ENCODE measurements at places on chromosomes 4 and X.

DNA sequence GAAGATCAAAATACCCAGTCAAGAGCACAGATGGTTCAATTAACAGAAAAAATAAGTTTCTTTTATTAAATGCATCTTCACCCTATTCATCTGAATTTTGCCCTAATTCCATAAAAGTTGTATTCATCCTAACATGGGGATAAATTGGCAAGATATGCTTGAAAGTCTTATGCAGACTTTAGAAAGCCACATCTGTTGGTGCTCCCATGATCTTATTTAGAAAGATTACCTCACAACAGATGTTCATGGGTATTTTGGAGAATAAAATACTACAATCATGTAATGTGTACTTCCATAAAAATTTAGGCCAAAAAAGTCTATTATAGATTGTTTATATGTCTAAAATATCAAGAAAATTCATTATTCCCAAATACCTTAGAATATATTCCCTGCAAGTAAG is 510.3 kb downstream of the TECRL start:
- DNase-seq = no peak

- DNase-seq = no peak
Measured at GRCh38 chr4:88275516-88275915, 8.8 kb downstream of the PPM1K start.

DNA sequence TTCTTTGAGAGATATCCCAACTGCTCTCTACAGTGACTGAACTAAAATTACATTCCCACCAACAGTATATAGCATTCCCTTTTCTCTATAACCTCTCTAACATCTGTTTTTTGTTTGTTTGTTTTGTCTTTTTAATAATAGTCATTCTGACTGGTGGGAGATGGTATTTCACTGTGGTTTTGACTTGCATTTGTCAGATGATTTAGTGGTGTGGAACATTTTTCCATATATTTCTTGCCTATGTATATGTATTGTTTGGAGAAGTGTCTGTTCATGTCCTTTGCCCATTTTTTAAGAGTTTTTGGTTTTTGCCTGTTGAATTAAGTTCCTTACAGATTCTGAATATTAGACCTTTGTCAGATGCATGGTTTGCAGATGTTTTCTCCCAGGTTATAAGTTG is 9.0 kb downstream of the USO1 start:
- DNase-seq = no peak

- no peak for DNase-seq
Measured at GRCh38 chrX:71103110-71103983, 3.2 kb downstream of the CXorf65 start.

- DNase-seq = no peak
Measured at GRCh38 chrX:39174241-39174771, 373.0 kb downstream of the MID1IP1 start.

GRCh38 chrX:50198348-50198747 is 2.5 kb downstream of the AKAP4 start:
- no peak for DNase-seq

- no peak for DNase-seq
Measured at GRCh38 chrX:51456246-51456645, 40.1 kb downstream of the NUDT11 start.

GRCh38 chrX:154046031-154046781 is 26.5 kb upstream of the IRAK1 start:
- no peak for DNase-seq
